Stimulated activated CD4-positive, alpha-beta T cell treated with anti-CD3 and anti-CD28 coated beads, Interleukin-2, amount 100 ng/mL, for 24 hours (primary cell): ENCODE measurements at places on chromosomes 16 and 17.

- DNase-seq: no peak
Measured at GRCh38 chr16:51243936-51244436, 92.9 kb upstream of the SALL1 start.

GRCh38 chr17:4077581-4077980, 65.2 kb downstream of the ZZEF1 start:
- DNase-seq: no peak

GRCh38 chr17:14296166-14296910, 4.5 kb upstream of the HS3ST3B1 start:
- DNase-seq: no peak

DNA sequence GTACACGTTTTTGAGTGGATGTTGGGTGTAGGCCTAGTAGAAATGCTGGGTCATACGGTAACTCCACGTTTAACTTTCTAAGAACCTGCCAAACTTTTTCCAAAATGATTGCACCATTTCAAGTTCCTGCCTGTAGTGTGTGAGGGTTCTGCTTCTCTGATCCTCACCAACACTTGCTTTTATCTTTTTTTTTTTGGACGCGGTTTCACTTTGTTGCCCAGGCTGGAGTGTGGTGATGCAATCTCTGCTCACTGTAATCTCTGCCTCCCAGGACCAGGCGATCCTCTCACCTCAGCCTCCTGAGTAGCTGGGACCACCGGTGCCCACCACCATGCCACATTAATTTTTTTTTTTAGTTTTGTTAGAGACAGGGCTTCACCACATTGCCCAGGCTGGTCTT, 23.5 kb downstream of the ZNF750 start:
- no peak for DNase-seq

DNA sequence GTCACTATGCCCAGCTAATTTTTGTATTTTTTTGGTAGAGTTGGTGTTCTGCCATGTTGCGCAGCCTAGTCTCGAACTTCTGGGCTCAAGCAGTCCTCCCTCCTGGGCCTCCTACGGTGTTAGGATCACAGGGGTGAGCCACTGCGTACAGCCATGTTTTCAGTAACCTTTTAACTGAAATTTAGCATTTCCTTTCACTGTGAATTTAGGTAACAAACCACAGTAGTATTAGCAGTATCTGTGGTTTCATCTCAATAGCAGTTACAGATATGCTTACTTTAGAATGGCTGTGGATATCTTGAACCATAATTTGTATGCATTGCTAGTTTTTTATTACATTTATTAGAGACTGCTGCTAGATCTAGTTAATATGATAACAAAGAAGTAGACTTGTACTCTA, 4.3 kb upstream of the RANGRF start:
- no peak for DNase-seq

GRCh38 chr16:29987371-29988085, 7.9 kb downstream of the HIRIP3 start:
- no peak for DNase-seq

DNA sequence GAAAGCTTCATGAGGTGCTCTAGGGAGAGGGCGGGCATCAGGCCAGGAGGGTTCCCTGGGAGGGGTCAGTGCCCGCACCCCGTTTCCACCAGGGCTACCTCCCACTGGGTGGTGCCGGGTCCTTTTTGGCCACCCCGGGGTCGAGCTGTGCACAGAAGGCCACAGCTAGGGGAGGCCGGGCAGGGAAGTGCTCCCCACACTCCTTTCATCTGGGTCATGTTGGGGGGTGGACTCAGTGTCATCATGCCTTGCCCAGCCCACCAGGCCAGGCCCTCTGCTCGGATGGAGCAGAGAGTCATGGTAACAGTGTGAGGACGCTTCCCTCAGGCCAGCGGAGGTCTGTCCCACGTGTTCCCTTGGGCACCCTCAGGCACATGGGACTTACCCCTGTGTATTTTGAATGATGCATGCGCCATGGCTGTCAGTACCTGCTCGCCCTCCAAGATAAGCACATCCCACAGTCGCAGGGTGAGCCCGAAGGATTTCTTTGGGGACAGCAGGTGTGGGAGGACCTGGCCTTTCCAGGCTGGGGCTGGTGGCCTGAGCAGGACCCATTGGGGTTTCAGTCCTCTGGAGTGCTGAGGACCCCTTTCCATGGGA, 46.4 kb downstream of the TNFRSF13B start:
- no peak for DNase-seq

DNA sequence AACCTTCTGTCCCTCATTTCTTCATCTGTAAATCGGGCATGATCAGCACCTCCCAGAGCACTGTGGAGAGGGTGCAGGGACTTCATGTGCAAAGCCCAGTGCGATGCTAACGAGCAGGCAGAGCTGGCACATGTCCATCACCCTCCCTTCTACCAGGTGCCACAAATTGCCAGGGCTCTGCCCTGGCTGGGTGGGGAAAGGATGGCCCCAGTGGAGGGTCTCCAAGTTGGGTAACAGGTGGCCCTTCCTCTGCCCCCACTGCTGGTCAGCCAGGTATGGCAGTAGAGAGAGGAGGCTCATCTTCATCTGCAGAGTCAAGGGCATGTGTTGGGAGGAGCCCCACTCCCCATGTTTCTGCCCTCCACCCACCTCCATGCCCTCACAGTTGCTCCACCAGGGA, 61.5 kb upstream of the CDH5 start:
- no peak for DNase-seq

GRCh38 chr16:35410438-35410837, 1951.0 kb downstream of the TP53TG3F start:
- no peak for DNase-seq

DNA sequence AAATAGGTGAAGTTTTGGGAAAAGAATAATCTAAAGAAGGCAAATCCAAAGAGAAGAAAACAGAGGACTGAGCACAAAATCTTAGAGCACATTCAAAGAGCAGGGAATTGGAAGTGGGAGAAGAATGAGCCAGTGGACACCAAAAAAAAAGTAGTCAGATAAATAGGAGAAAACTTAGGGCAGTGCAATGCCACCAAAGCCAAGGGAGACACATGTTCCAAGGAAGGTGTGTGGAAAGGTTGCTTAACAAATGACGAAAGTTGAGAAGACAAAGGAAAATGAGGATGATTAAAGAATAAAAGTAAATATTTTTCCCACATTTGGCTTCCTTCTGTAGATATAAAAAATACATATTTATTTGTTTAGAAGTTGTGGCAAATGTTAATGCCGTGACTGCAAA, 237.6 kb downstream of the TANC2 start:
- no peak for DNase-seq

DNA sequence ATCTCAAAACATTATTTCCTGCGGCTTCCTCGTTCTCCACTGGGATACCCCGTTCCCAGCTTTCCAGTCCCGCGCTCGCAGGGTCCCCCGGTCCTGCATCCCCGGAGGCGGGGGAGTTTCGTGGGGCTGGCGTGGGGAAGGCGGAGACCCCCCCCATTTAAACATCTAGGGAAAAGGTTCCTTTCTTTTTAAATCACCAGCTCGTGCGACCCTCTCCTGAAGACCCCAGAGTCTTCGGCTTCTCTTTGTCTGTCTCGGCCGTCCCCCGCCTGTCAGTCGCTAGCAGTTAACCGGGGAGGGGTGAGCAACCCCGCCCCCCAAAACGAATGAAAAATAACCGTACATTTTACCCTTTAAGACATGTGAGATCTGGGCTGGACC, 473 bp upstream of the IGF2BP1 start:
- no peak for DNase-seq

- no peak for DNase-seq
Measured at GRCh38 chr17:40556198-40556661, 9.0 kb downstream of the CCR7 start.

- no peak for DNase-seq
Measured at GRCh38 chr17:69854225-69854780, 220.7 kb upstream of the KCNJ16 start.

- DNase-seq: peak; percentile 91
Measured at GRCh38 chr16:68528686-68529379, 10.3 kb upstream of the ZFP90 start.

GRCh38 chr16:19162085-19162484, 6.0 kb upstream of the SYT17 start:
- no peak for DNase-seq

GRCh38 chr16:2511128-2511800, 2.5 kb upstream of the ATP6V0C start:
- no peak for DNase-seq

DNA sequence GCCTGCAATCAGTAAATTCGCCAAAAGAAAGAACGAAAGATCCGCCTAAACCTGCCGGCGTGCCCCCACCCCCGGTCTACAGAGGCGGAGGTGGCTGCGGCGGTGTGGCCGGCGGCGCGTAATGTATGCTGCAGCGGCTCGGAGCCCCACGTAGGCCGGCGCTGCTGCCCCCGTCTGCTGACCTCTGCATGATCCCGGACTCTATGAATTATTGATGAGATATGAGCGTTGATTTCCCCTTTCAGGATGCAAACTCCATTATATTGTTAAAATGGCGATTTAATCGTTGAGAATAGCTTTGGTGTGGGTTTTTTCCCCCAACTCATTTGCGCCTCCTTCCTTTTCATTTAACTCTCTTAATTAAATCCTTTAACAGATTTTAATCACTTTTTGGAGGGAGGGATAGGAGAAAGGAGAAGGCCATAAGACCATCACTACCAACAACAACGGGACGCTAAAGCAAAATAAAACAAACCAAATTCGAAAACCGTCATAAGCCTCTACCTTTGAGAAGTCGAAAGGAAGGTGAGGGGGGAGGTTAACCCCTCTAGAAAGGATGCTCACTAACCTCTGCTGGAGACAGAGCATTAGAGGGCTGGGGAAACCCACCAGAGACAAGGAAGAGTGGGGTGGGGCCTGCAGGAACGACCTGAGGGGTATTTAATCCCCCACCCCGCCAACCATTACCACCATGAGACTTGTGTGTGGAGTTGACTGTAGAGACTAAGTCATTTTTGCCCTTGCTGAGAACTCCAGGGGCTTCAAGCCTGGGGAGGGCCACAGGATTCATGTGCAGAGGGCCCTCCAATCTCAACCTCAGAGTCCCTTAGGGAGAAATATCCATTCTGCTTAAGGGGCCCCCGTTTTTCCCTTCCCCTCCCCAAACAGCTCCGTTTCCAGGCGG, 3.4 kb downstream of the HOXB3 start:
- peak; percentile 49 for DNase-seq

GRCh38 chr17:55433629-55434422, 12.2 kb upstream of the MMD start:
- no peak for DNase-seq

DNA sequence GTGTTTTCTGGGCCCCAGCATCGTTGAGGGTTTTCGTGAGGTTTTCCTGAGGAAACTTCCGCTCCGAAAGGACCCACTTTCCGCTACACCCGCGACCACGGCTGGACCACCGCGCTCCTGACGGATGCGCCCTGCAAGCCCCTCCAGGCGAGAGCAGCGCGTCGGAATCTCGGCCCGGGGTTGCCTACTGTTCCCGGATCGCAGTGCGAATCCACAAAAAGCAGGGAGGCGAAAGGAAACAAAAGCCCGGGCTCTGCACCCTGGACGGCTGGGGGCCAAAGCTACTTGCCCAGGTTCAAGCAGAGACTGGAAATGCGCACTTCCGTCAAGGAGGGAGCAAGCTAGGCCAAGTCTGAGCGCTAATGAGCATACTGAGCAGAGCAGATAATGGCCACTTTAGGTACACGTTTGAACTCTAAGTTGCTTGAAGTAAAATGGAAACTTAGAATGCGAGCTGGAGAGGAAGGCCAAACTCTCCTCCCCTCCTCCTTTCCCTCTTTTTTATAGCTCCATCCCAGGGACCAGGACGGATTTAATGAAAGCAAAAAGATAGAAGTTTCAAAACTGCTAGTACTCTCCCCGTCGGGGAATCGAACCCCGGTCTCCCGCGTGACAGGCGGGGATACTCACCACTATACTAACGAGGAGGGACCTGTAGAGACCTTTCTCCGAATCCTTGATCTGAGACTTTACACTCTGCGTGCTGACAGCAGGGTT, 11.4 kb upstream of the AURKB start:
- DNase-seq: peak; percentile 90

DNA sequence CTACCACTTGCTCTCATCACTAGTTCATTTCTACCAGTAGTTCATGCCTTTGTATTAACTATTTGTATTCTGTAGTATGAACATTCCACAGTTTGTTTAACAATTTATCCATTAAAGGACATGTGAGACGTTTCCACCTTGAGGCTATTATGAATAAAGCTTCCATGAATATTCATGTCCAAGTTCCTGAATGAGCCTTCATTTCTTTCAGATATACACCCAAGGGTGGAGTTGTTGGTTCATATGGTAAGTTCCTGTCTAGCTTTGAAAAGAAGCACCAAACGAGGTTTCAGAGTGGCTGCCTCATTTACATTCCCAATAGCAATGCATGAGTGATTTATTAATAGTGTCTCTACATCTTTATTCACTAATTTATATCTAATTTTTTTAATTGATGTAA, 407.8 kb upstream of the C16orf82 start:
- no peak for DNase-seq

- peak; percentile 35 for DNase-seq
Measured at GRCh38 chr17:64147110-64148016, 17.4 kb upstream of the ERN1 start.

GRCh38 chr16:63998-64913, 8.2 kb downstream of the RHBDF1 start:
- no peak for DNase-seq

GRCh38 chr16:86044241-86044671, 145.3 kb downstream of the IRF8 start:
- peak; percentile 70 for DNase-seq

DNA sequence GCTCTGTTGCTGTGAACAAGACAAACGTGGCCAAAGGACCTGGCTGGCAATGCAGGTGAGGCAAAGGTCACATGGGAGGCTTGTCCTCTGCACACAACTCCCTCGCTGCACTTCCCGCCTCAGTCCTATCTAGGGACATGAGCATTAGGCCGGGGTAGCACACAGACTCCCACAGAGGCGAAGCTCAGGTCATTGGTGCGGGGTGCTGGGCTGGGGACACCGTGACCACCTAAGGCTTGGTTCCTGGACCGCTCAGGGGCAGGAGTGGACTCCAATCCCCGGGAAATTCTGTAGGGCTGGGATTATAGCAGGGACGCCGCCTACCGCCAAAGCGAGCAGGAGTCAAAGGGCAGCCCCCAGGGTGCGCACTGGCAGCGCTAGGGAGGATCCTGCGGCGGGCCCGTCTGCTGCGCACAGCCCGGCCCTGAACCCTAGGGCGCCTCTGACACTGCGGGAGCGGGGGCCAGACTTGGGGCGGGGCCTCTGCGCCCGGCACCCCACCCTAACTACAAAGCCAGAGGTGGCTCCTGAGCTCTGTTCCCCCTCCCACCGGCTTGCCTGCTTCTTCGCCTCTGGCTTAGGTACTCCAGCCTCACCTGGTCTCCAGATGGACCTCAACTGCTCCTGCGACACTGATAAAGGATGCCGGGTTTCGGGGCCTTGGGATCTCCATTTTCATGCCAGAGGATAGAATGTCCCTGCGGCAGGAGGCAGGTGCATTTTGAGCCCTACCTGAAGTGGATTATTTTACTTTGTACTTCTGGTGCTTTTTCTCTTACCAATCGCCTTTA, 3.9 kb upstream of the MT1B start:
- DNase-seq: no peak
